Stimulated activated CD8-positive, alpha-beta memory T cell treated with anti-CD3 and anti-CD28 coated beads, Interleukin-4, amount 100 ng/mL, for 1 hour (primary cell): ENCODE measurements at places on chromosomes 7 and 10.

GRCh38 chr10:123093489-123093888 lies 42.3 kb upstream of the HMX3 start:
- DNase-seq = no peak

- no peak for DNase-seq
These were observed 98.2 kb downstream of the PRPF18 start for GRCh38 chr10:13684806-13685482.

DNA sequence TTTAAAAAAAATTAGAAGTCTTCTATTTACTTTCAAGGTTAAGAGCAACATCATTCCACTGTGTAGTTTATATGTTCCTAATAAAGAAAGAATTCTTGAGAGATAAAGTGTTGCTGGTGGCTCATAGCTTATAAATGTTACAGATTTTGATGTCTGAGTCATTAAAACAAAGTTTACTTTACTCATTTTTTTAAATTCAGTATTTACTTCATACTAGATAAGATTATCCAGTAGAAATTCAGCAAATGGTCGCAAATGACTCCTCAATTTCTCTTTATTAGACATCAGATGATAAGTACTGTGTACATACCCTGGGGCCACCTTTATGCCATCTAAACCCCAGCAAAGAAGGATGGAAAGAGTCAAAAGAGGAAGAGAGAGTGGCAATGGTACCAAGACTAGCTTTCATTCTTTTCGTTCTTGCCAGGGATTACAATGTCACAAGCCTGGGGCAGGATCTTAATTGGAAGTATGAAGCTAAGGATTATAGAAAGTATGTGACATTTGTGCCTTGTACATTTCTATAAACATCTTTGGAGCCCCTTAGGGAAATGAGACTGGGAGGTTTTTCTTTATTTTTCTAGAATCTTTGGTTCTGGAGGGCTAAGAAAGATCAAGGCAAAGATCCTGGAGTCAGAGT lies 206.1 kb downstream of the CHRM2 start:
- no peak for DNase-seq

- no peak for DNase-seq
These were observed 312.8 kb upstream of the NFE2L3 start for GRCh38 chr7:25839084-25839769.

GRCh38 chr10:44332465-44332864 lies 52.4 kb downstream of the CXCL12 start:
- DNase-seq = no peak

DNA sequence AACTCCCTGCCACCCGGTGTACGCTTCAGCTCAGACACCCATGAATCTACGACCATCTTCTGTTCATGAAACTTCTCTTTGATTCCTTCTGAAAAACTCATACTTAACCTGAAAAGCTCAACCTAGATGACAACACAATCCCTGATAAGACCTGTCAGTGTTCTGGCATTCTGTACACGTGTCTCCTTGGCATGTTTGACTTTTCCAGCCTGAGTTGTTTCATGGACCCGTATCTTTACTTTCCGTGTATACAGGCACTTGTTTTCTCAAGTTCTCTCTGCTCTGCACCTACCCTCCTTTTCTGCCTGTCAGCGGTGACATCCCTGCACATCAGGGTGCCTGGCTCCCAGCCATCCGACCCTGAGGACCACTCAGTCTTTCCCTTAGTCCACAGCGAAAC lies 103.3 kb downstream of the LARP4B start:
- no peak for DNase-seq

DNA sequence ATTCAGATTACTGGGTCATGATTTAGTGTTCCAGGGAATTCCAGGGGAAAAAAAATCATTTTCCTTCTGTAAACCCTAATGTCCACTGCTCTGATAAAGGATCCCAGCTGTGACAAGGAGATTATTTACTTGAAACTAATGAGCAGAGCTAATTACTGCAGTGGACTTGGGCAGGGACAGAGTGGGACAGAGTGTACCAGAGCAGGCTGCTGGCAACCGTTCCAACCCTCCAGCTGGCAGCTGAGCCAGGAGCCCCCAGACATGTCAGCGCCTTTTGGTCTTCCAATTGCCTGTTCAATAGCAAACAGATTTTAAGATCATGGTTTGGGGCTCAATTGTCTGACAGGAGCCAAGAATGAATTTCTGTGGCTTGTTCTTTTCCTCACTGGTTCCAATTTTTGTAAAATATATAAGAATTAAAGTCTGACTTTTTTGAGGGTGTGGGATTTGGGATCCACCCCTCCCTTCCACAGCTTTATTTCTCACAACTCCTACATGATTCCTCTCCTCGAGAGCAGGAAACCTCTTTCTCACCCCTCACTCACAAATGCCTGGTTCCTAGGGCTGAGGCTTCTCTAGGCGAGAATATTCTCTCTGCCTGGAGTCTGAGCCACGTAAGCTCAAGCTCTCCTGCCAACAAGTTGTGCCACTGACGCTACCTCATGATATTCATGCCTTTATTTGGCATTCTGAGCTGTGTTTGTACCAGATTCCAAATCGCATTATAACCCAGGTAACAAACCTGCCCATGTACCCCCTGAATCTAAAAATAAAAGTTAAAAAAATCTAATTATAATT lies 20.6 kb upstream of the FAM180A start:
- no peak for DNase-seq
